ENCODE measurements at places on chromosomes 4 and X.

- DNase-seq, result peak; percentile 31
Observed at GRCh38 chrX:776529-777230, 146.1 kb downstream of the SHOX start.

GRCh38 chr4:181959121-181959520 is 284.1 kb upstream of the TENM3 start:
- no peak for DNase-seq

- no peak for DNase-seq
Observed at GRCh38 chr4:7073526-7074390, 5.9 kb upstream of the GRPEL1 start.

DNA sequence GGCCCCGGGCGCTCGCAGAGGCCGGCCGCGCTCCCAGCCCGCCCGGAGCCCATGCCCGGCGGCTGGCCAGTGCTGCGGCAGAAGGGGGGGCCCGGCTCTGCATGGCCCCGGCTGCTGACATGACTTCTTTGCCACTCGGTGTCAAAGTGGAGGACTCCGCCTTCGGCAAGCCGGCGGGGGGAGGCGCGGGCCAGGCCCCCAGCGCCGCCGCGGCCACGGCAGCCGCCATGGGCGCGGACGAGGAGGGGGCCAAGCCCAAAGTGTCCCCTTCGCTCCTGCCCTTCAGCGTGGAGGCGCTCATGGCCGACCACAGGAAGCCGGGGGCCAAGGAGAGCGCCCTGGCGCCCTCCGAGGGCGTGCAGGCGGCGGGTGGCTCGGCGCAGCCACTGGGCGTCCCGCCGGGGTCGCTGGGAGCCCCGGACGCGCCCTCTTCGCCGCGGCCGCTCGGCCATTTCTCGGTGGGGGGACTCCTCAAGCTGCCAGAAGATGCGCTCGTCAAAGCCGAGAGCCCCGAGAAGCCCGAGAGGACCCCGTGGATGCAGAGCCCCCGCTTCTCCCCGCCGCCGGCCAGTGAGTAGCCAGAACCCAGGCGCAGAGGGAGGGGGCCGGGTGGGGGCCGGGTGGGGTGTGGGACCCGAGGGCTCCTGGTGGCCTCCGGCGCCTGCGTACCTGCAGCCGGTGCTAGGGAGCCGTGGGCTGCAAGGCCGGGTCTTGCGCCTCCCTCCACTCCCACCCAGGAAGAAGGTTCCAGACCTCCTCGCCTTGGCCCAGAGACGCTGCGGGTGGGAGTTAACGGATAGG is 534 bp downstream of the MSX1 start:
- no peak for DNase-seq

DNA sequence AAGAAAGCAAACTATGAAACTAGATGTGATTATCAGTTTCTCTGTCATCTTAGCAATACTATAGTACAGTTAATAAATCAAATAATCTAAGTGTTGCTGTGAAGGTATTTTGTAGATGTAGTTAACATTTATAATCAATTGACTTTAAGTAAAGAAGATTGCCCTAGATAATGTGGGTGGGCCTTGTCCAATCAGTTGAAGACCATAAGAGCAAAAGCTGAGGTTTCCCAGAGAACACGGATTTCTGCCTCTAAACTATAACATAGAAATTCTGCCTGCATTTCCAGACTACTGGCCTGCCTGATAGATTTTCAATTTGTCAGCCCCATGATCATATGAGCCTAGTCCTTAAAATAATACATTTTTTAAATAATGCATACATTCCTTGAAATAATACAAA is 222.9 kb downstream of the PCDH18 start:
- DNase-seq, result no peak

DNA sequence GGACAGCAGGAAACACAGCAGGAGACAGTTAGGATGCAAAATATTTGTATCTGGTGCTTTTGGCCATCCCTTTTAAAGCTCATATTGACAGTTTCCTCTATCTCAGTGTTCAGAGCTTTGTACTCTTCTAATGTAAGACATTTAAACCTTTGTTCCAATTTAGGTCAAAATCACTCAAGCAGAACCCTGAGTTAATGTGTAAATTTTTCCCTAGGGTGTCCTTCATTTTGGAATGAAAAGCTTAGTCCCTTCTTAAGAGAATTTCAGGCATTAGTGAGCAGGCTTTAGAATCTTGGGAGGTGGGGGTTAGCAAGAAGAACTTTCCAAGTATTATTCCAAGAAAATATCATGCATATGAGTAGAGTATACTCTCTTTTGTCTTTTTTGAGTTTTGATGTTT is 188.7 kb downstream of the GBA3 start:
- no peak for DNase-seq

GRCh38 chrX:123476611-123477219 is 256.1 kb downstream of the THOC2 start:
- DNase-seq, result no peak

- DNase-seq, result no peak
Observed at GRCh38 chrX:20374900-20375438, 108.3 kb upstream of the RPS6KA3 start.

- DNase-seq, result no peak
Observed at GRCh38 chr4:126241634-126242033, 926.9 kb downstream of the FAT4 start.

- no peak for DNase-seq
Observed at GRCh38 chrX:10120331-10120730, 36.4 kb upstream of the CLCN4 start.

DNA sequence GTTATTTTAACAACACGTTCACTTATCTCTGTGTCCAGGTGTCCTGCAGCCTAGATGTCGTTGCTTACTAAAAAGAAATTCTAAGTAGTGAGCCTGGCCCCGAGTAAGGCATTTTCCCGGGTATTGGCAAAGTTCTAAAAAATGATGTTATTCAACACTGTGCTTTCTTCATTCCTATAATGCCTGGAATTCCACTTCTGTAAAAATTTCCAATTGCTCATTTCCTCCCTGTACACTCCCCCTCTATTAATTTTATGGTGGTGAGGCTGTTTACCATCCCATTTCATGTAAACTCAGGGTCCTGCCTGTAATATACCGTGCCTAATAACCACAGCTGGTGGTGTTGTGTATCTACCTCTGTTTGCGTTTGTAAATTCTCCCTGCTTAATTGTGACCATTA is 14.2 kb downstream of the BST1 start:
- no peak for DNase-seq

- no peak for DNase-seq
Observed at GRCh38 chr4:124123181-124123580, 589.4 kb downstream of the ANKRD50 start.

GRCh38 chr4:126106658-126107057 is 791.9 kb downstream of the FAT4 start:
- no peak for DNase-seq

- DNase-seq, result no peak
Observed at GRCh38 chr4:145231906-145232700, 51.7 kb upstream of the OTUD4 start.

GRCh38 chrX:118506805-118507480 is 11.3 kb downstream of the DOCK11 start:
- no peak for DNase-seq
